Vagina (tissue), 2 donors: ENCODE measurements at places on chromosomes 2 and 18. TPM values are rescaled to one million over a fixed set of nuclear protein-coding genes. Genes with fewer than 3 reads are reported as not detected.

AQP4 gene
- total RNA-seq, result 0.49 TPM

NETO1 gene
- not detected for total RNA-seq

RUFY4 gene
- not detected for total RNA-seq

ADCYAP1 gene
- 2.2 TPM for total RNA-seq

FBXO48 gene
- total RNA-seq, result 1.2 TPM

- no peaks in the 10 kb centered on the region for H3K36me3 ChIP-seq
- peaks cover 17% of the 10 kb centered on the region for H3K4me1 ChIP-seq
- no peak overlapping the region for H3K27ac ChIP-seq
- H3K4me3 ChIP-seq, result no peak overlapping the region
- H3K27me3 ChIP-seq, result no peaks in the 10 kb centered on the region
- DNase-seq, result no peak
Observed at GRCh38 chr2:86078774-86079545, 26.7 kb downstream of the POLR1A start.

DNA sequence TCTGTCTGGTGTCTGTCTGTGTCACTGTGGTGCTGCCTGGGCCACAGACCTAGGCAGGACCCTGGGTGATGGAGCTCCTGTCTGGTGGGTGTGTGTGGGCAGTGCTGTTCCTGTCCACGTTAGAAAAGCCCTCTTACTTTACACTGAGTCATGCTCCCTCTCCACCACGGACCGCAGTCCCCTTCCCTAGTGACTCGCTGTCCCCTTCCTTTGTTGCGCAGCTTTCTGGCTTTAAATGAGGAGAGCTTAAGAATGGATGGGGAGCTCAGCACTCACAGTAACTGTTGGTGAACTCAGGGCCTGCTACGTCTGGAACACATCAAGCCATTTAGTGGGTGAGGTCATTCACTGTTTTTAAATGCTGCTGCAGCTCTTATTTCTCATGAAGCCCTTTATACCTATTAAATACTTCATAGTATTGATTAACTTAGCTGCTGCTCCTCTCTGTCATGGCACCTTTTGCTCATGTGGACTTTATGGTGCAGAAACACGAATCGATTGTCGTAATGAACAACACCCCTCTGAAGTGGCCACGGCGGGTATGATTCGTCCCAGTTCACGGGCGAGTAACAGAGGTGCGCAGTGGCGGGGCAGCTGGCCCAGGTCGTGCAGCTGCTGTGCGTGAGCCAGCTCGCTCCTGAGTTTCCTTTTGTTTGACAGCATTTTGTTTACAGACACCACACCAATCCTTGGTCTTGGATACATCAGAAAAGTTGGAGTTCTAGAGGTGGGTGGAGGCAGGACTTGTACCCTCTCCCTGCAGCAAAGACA is 100.4 kb downstream of the LDLRAD4 start:
- H3K27ac ChIP-seq, result no peak overlapping the region
- H3K4me3 ChIP-seq, result no peak overlapping the region
- DNase-seq, result no peak
- no peaks in the 10 kb centered on the region for H3K36me3 ChIP-seq

DNA sequence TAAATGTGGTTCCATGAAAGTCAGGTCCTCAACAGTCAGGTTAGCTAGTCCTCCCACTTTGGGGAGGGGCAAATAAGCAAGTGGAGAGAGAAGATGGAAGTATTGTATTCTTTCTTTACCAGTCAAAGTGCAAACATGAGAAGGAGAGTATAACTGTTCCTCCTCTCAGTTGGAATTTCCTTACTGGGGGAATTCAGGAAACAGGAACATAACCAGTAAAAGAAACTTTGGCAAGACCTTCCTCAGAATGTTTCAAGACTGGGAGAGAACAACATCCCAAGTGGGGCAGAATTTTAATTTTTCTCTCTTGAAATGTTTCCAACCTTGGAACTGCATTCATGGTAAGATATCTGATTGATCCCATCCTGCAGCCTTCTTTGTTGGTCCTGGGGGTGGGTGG is 552.4 kb upstream of the TNP1 start:
- no peak overlapping the region for H3K4me3 ChIP-seq
- DNase-seq, result no peak
- no peaks in the 10 kb centered on the region for H3K27me3 ChIP-seq
- H3K4me1 ChIP-seq, result peaks cover 24% of the 10 kb centered on the region

DNA sequence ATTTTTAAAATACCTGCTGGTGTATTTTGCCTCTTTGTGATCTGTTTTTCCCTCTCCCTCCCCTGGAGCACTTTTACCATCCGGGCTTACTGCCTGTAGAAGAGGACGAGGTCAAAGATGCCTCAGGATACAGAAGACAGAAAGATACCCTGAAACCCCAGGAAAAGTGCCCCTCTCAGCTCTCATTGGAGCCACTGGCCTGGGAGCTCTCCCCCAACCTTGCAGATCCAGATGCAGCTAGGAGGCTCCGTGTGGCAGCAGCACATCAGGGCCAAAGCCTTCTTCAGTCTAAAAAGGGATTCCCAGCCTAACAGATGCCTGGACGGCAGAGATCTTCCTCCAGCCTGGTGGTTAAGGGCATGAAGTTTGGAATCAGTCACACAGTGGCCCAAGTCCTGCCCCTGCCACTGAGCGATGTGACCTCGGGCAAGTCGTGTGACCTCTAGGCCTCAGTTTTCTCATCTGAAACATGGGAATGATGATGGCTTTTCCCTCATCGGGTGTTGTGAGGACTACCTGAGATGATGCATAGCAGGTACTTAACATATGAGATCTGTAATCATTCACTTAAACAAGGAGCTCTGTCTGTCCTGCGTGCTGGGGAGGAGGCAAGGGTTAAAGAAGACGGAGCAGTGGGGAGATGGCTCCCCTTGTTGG is 239.4 kb downstream of the DYSF start:
- no peak overlapping the region for H3K27ac ChIP-seq
- H3K36me3 ChIP-seq, result no peaks in the 10 kb centered on the region
- H3K4me3 ChIP-seq, result no peak overlapping the region

- no peaks in the 10 kb centered on the region for H3K4me1 ChIP-seq
- H3K27ac ChIP-seq, result no peak overlapping the region
- no peaks in the 10 kb centered on the region for H3K36me3 ChIP-seq
- no peak for DNase-seq
- no peaks in the 10 kb centered on the region for H3K27me3 ChIP-seq
- no peak overlapping the region for H3K4me3 ChIP-seq
Observed at GRCh38 chr2:50103442-50103841, 928.5 kb downstream of the NRXN1 start.
